ENCODE measurements at places on chromosomes 3 and 15.
A peak's percentile ranks its signal among the peaks of the same experiment; 100 is the strongest.

GRCh38 chr3:197505796-197506548 is 49.8 kb downstream of the BDH1 start:
- no peak for DNase-seq

DNA sequence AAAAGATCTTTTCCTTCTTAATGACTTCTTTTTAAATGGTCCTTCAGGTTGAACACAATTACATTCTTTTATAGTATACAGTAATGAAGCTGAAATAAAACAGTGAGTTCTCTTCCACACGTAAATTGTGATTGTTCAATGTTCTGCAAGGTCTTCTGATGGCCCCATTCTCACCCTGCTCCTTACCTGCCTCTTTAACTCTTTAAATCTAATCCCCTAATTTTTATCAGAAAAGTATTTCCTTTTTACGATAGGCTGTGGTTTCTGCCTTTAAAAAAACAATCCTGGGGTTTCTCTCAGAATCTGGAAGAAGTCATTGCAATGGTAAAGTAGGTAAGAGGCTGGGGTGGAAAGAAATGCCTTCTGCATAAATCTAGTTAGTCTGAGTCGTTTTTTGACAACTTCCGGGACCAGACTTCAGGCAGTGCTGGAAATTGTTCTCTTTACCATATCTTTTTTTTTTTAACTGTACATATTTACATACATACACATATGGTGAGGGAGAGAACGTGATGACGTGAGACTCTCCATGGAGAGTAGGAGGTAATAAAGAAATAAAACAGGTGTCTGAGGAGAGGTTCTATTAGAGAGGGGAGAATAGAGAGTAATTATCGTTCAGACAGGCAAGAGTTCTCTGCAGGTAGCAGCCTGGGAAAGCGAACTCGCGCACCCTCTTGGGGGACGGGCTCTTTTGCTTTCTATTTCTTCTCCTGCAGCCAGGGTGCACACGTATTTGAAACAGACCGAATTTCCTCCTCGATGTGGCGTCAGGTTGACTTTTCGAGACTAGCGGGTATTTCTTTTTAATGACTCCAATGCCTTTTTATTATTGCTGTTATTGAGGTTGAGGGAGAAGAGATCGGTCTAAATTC is at the start of gene SIDT1:
Gene SIDT1 (plus strand): TSS at position 730 of the 872 bp plus-strand sequence. CDS start 467 bp downstream, outside the sequence.
- DNase-seq, result peak; percentile 87

GRCh38 chr3:17195856-17196604 is 311.3 kb downstream of the PLCL2 start:
- DNase-seq, result no peak

DNA sequence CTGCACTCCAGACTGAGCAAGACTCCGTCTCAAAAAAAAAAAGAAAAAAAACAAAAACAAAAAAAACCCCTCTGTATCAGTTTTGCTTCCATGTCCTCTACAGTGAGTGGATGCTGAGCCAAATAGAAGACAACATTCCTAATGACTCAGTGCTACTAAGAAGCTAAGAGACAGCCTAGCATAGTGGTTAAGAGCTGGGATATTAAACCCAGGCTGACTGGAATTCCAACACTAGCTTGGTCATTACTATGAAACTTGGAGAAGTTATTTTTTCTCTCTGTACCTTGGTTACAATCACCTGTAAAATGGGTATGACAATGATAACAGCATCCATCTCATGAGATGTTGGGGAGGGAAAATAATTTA is 60.9 kb upstream of the PYGO1 start:
- DNase-seq, result no peak

GRCh38 chr3:186152361-186152798 is 43.5 kb upstream of the ETV5 start:
- DNase-seq, result no peak

DNA sequence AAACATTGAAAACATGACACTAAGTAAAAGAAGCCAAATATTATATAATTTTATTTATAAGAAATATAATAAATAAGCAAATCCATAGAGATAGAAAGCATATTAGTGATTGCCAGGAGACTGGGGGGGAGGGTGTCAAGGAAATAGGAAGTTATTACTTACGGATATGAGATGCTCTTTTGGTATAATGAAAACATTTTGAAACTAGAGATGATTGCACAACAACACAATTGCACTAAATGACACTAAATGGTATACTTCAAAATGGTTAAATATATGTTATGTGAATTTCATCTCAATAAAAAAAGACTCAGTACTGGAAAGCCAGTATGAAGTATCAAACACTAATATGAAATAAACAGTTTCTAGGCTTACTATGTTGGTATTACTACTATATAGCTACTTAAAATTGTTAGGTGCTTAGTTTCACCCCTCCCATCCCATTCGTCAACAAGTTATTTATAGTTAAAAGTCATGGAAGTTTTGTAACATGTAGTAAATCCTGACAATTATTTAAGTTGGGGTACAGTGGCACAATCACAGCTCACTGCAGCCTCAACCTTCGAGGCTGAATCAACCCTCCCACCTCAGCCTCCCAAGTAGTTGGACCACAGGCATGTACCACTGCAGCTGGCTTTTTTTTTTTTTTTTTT is 43.7 kb downstream of the STAG1 start:
- no peak for DNase-seq

- no peak for DNase-seq
Measured at GRCh38 chr15:86572368-86572841, 492.7 kb downstream of the AGBL1 start.

DNA sequence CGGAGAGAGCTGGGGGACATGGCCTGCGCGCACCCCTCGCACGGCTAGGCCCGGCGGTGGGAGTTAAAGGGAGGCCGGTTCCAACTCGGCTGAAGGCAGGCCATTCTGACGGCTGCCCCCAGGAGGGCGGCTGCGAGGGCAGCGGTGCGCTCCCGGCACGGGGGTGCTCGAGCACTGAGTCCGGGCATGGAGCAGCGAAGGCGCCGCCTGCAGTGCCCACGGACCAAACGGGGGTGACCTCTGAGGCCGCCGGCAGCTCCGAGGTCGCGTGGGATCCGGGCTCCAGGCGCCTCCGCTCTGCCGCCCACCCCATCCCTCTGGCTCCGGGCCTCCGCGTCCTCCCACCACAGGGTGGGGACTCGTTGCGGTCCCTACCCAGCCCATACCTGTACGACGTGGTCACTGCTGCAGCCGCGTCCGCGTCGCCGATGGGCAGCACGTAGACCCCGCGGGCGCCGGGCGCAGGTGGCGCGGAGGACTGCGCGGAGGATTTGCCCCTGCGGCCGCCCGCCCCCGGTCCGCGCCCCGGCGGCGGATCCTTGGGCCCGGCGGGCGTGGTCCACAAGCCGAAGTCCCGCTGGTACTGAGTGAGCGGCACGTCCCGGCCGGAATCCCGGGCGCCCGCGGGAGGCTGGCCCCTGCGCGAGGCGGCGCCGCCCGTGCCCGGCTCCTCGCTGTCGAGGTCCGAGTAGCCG is 469 bp downstream of the MAP6D1 start:
- peak; percentile 41 for DNase-seq

- peak; percentile 76 for DNase-seq
Measured at GRCh38 chr15:78422571-78423340, 15.3 kb upstream of the IREB2 start.

DNA sequence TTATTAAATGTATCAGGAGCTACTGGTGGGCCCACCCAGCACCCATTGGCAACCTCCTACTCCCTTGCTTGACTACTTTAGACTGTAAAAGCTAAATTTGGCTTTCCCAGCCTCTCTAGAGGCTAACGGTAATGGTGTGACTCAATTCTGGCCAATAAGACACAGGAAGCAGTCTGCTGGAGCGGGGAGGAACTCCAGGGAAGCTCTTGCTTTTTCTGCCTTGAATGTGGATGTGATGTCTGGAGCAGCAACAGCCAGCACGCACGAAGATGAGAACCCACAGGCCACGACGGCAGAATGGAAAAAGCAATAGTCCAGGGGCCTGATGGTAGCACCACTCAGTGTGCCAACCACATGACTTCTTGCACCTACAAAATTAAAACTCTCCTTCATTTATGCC is 39.9 kb downstream of the RAB6B start:
- DNase-seq, result no peak

DNA sequence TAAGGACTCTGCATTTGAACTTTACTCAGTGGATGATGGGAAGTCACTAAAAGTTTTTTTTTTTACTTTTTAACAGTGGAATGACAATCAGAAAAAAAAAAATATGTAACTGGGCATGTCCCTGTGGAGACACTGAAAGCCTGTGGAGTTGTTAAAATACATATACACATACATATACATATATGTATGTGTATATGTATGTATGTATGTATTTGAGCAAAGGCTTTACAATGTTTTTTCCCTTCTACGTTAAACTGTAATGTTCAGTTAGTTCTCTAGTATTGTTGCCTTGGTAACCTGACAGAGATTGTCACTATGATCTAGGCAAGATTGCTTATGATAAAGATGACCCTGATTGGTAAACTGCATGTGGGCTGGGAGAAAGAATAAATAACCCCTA is 30.3 kb downstream of the NSUN3 start:
- DNase-seq, result no peak

DNA sequence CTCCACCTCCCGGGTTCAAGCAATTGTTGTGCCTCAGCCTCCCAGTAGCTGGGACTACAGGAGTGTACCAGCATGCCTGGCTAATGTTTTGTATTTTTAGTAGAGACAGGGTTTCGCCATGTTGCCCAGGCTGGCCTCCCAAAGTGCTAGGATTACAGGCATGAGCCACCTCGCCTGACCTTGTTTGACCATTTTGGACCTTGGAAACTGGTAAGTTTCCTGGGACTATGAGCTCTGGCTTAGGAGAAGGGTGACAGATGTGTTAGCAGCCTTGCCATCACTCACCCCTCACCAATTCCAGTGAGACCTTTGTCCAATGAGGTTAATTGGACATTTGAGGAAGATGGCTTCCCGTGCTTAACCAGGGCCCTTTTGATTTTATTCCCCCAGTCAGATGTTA is 19.9 kb downstream of the DNASE1L3 start:
- no peak for DNase-seq

DNA sequence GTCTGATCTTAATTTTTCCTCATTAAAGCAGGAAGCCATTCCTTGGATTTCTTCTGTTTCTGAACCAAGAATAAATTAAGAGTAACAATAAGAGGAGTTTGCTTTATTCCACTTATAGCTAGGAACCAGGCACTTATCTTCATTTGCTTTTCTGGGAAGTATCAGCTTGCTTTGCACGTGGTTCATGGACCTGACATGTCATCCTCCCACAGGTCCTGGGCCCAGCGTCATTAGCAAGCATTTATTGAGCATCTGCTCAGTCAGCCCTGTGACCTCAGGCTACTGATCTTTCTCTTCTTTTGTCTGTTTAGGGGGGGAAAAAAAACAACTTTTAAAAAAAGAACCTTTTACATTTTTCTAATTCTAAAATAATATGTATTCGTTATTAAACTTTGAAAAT is 34.7 kb upstream of the CRTC3 start:
- DNase-seq, result no peak
